ENCODE measurements at places on chromosomes 16 and 17.

DNA sequence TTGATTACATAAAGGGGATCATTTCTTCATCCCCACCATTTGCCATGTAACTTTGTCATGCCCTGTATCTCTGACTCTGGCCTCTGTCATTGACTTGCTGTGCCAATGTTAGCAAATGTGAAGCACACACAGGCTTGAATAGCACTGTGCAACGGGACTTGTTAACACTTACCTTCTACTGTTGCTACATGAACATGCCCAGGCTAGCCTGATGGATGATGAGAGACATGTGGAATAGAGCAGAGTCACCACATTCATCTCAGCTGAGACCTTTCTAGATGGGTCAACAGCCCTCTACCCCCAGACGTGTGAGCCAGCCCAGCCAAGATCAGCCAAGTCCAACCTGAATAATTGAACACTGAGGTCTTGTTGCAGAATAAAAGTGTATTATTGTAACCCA lies 162.1 kb upstream of the SALL1 start:
- DNase-seq, result no peak

DNA sequence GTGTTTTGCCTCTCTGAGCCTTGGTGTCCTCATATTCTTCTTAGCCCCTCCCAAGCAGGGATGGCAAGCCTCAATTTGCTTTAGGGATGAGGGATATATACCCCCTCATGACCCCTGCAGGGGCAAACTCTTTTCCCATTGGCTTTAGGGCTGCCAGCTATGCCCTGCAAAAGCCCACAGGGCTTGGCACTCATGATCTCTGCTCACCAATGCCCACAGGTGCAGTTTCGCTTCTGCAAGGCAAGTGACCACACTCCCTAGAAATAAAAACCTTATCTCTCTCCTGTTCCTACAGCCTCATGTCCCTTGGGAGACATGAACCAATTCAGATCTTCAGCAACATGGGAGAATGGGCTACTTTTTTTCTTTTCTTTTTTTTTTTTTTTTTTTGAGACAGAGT lies 8.8 kb downstream of the BEAN1 start:
- no peak for DNase-seq

GRCh38 chr17:63431939-63432804 lies 13.9 kb downstream of the CYB561 start:
- no peak for DNase-seq

DNA sequence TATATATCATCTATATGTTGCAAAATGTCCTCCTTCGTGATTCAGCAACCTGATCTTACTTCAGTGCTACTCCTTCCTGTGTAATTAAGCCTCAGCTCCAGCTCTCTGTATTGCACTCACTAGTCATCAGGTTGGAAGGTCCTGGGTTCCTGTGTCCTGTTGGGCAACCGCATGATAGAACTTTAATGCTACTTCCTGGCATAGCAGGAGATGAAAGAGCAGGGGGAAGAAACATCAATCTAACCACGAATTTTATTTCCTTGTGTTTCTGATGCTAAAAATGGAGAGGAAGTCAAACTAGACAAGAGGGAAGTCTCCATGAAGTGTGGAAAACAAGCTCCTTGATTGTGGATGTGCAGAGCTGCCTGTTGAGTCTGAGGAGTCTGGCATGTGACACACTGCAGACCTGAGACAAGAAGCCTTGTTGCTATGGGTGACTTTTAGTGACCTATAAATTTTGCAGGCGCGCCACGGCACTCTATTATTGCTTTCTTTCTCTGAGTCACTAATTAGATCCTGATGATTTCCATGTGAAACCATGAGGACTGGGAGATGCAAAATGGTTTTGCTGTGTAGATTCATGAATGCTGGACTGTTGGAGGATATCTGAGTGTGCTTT lies 25.6 kb downstream of the IGSF6 start:
- DNase-seq, result no peak

- DNase-seq, result no peak
Observed at GRCh38 chr17:1109606-1110540, 69.9 kb downstream of the ABR start.

DNA sequence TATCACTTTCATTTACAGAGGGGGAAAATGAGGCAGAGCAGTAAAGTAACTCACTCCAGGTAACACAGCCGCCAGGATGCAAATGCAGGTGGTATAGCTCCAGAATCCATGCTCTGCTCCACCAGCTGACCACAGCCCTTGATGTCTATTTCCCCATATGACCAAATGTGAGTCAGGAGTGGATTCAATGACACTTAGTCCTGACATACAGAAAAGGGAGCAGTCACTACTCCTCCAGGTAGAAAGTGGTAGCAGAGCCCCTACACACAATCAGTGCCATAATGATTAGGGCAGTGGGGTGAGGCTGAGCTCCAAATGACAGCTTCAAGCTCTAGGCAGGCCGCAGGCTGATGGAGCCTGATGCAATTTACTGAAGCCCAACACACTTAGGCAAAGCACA lies 43.3 kb upstream of the GFOD2 start:
- no peak for DNase-seq

DNA sequence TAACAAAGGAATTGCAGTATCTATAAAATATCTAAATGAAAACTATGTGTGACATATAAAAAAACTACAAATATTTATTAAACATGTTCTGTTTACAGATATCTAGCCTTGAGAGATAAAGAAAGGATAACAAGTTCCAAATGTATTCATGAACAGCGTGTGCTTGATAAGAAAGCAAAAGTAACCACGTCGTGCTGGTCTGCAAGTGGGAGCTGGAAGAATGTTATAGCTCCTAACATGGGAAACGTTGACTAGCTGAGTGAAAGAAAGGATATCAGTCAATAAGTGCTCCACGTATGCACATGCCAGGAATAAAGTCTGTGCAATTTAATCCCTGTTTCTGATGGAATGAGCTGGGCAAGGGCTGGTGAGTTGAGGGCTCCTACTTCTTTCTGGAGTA lies 71.2 kb upstream of the CDYL2 start:
- no peak for DNase-seq

- DNase-seq, result no peak
Observed at GRCh38 chr16:73040136-73040535, 7.8 kb downstream of the ZFHX3 start.

- DNase-seq, result no peak
Observed at GRCh38 chr16:9039210-9039609, 52.2 kb upstream of the HAPSTR1 start.

DNA sequence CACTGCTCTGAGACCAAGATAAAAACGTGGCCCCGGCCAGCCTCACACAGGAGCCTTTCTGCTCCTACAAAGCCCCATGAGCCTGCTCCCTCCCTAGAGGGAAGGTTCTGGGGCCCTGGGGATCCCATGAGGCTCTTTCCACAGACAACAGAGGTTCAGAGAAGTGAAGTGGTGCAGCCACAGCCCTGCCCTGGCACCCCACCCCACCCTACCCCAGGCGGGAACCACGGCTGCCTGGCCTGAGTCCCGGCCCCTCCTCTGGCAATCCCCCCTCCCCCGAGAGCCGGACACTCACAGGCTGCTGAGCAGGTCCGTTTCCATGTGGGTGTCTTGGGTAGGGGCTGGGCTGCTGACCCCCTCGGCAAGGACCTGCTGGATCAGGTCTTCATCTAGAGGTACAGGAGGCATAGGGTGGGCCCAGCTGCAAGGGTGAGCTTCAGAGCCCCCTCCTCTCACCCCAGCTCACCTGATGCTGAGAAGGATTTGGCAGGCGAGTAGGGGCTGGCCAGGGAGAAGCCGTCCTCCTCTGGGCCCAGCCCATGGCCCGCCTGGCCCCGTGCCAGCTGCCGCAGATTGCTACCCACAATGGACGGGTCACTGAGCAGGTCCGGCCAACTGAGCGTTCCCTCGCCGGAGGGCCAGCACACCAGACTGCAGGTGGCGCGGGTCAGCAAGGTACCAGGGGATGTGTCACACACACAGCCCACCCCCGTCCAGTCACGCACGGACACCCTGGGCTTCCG lies 38.7 kb downstream of the PKD1 start:
- no peak for DNase-seq

DNA sequence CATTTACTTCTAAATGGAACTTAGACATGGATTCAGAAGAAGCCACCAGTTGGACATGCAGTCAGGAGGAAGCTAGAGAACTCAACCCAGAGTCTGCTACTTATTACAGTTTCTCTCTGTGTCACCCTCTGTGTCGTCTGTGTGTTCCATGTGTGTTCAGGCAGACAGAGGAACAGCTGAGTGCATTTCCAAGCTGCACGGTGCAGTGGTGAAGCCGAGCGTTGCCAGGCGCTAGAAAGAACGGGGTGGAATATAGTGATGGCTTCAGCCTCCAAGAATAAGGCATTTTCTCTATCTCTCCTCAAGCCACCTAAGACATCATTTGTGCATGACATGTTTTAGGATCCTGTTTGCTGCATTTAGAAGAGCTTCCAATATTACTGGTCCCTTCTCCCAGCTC lies 101.1 kb upstream of the CCL2 start:
- no peak for DNase-seq

- no peak for DNase-seq
Observed at GRCh38 chr17:30379303-30379902, 676 bp downstream of the CPD start.

DNA sequence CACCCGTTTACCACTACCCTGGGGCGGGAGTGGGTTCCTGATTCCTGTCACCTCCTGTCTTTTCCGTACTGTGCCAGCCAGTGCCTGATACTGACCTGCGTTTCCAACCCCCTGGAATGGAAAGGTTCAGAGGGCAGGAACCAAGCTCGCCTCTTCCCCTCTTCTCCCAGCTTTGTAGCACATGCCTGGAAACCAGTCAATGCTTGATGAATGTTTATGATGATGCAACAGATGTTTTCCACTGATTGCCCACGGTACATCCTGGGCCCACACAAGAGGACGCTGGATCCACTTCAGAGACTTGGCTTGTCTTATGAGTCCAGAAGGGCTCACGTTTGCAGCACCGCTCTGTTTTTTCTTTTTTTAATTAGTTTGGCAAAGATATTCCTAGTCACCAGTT lies 262.0 kb downstream of the CPPED1 start:
- DNase-seq, result no peak

DNA sequence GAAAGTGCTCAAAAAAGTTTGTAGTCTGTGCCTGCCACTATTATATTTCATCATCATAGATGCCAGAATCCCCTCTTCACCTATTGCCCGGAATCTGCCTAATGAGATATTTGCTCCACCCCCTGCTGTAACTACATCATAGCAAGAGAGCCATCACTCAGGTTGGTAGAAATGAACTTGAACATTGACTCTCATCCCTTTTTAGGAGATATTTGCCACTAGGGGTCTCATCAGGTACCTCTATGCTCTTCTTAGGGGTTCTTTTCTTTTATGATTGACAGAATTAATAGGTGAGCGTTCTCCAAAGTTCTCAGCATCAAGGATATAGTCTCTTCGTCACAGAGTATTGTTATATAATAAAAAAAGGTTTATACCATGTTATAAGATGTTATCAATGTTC lies 20.0 kb downstream of the ANKS4B start:
- no peak for DNase-seq

DNA sequence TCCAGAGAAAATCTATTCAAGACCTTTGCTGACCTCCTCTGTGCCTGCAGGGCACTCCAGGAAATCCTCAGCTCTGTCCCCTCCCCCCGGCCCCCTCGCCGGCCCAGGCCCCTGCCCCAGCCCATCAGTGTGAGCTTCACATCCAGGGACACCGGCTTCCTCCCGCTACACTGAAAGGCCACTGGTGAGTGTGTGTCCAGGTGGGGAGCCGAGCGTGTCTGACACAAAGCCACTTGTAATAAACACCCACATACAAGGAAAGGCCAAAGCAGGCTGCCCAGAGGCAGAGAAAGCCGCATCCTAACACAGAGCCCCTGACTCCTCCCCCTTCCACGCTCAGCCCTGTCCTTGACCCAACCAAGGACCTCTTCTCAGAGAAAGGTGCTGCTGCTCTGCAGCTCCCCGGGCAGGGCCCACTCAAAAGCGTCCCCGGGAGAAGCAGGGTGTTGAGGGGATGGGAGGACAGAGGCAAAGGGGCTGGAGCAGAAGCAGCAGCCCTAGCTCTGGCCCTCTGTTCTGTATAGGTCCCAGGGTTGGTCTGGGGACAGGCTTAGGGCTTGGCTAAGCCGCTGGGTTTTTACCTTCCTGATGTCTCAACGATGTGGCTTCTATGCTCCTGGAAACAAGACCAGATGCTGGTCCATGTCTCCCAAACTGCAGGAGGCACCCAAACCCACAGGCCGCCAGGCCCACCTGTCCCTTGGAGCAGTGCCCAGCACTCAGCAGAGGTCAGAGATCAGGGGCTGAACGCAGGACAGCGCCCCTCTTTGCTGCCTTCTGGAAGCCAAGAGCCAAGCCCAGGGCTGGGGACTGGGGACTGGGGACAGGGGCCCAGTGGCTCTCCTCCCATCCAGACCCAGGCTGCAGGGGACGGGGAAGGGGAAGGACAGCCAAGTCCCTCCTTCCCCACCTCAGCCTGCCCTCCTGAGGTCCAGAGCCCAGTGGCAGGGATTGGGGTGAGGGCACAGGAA lies 15.3 kb downstream of the MNT start:
- DNase-seq, result no peak

- no peak for DNase-seq
Observed at GRCh38 chr17:78976907-78977680, 2.6 kb downstream of the LGALS3BP start.

GRCh38 chr16:2471653-2472487 lies 773 bp downstream of the NTN3 start:
- no peak for DNase-seq

DNA sequence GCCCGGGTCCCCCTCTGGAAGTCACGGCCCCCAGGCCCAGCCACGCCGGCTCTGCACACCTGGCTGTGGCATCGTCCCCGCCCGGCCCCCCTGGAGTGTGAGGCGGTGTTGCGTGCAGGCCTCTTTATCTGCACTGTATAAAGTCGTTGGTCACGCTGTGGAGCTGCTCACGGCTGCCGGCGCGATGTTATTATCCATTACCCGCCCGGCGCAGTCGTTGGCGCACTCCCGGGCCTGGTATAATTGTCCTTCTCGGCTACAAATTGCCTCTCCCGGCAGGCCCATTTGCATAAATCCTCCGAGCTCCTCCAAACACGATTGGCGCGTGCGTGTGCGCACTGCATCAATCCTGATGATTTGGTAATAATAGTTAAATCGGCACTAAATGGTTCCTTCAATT lies 57.8 kb downstream of the BAHCC1 start:
- DNase-seq, result no peak

DNA sequence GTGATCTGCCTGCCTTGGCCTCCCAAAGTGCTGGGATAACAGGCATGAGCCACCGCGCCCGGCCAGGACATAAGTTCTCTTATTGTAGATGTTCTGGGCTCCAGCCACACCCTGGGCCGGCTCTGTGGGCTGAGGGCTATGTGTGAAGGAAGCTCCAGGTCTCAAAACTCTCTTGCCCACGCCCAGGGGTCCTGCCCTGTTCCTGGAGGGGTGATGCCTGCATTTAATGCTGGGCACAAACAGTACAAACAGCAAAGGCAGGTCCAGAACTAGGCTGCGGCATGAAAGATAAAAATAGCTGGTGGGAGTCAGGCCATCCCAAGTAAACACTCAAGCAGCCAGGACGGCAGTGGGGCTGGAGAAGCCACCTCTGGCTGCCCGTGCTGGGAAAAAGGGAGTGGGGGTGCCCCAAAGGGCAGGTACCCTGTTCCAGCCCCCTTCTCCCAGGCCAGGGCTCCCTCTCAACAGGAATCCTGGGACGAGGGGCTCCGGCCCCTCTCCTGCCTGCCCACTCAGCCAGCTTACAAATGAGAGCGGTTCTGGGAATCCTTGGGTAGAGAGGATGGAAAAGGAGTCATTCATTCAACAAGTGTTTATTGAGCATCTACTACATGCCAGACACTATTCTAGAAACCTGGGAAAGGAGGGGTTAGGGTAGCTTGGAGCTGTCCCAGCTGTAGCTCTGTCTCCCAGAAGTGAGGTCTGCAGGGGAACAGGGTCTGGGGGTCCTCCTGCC lies 4.6 kb downstream of the TRIM47 start:
- no peak for DNase-seq

Measured in SK-N-MC (cell line).